BJ (cell line): ENCODE measurements at places on chromosomes 2 and 18. TPM values are rescaled to one million over a fixed set of nuclear protein-coding genes. Genes with fewer than 3 reads are reported as not detected.

- DNase-seq: no peak
Measured at GRCh38 chr2:71822463-71822862, 325.2 kb downstream of the CYP26B1 start.

DNA sequence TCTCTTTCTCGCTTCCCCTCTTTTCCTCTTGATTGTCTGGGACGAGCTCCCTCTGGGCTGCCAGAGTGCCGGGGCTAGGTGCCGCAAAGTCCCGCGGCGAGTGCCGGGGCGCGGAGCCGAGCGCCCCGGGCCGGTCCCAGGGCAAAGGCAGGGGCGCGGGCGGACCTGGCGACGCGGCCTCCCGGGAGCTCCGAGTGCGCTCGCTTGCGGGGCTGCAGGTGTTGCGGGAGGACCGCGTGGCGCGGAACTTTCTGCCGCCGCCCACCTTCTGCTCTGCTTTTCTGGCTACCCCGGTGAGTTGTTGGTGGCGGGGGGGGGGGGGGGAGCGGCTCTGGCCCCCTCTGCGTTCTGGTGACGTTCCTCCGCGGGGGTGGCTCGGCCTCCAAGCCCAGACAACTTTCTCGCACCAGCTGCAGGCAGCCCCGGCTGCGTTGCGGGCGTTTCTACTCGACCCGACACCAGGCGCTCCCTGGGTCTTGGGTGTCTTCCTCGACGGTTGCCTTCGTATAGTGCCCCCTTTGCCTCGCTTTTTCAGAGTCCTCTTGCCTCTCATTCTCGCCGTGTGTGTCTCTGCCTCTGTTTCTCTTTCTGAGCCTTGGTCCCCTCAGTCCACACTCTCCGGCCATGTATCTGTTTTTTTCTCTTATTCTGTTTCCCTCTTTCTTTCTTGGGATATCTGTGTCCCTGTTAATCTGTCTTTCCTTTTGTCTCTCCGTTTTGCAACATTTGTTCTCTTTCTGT, 759 bp downstream of the GALNT13 start:
- DNase-seq: no peak

GRCh38 chr2:10039658-10040410, 3.5 kb upstream of the KLF11 start:
- no peak for DNase-seq

- DNase-seq: no peak
Measured at GRCh38 chr18:31983976-31984375, 34.6 kb upstream of the RNF125 start.

The CFC1 gene
- polyA plus RNA-seq: not detected in 2 replicates

The HOXD8 gene
- polyA plus RNA-seq: 0.86 and 1.7 TPM in 2 replicates
